ENCODE measurements at places on chromosomes 13 and 19. TPM values are rescaled to one million over a fixed set of nuclear protein-coding genes. Genes with fewer than 3 reads are reported as not detected.

Gene CYSLTR2
- total RNA-seq = not detected

Gene RDH8
- 0.27 TPM for total RNA-seq

Gene DMKN
- total RNA-seq = 40.9 TPM

Gene GRK1
- not detected for total RNA-seq

Gene ITM2B
- 157 TPM for total RNA-seq

Gene CYTH2
- 53.9 TPM for total RNA-seq

Gene CYP4F12
- 2.2 TPM for total RNA-seq

Gene LILRA1
- not detected for total RNA-seq

Gene MAMSTR
- 0.30 TPM for total RNA-seq

Gene FGF22
- total RNA-seq = 0.64 TPM

Gene KIR3DL1
- total RNA-seq = not detected

Gene COL5A3
- total RNA-seq = 3.2 TPM

Gene SOX21
- 0.82 TPM for total RNA-seq

Gene ZNF556
- 0.40 TPM for total RNA-seq

Gene PCDH20
- not detected for total RNA-seq

Gene CCL25
- total RNA-seq = not detected

Gene CYP2F1
- not detected for total RNA-seq

Gene TMEM255B
- total RNA-seq = 0.81 TPM

Gene ZNF837
- 1.5 TPM for total RNA-seq

Gene PRR36
- 0.36 TPM for total RNA-seq

Gene MAP1S
- total RNA-seq = 31.1 TPM

Gene ATXN8OS
- not detected for total RNA-seq

Gene NDFIP2
- total RNA-seq = 22.8 TPM

Gene LILRB3
- 0.43 TPM for total RNA-seq

Gene KLK7
- not detected for total RNA-seq

Gene GNA15
- not detected for total RNA-seq

Gene TUBA3C
- not detected for total RNA-seq

Gene KCNN1
- total RNA-seq = 0.92 TPM

Gene LRP3
- total RNA-seq = 57.4 TPM

Gene SIGLEC14
- total RNA-seq = not detected

Gene CBLC
- not detected for total RNA-seq

Gene FUT1
- 0.03 TPM for total RNA-seq

Gene ZNF492
- total RNA-seq = not detected

Gene PGLYRP2
- total RNA-seq = not detected

Gene STOML3
- total RNA-seq = not detected

Gene C19orf33
- total RNA-seq = 715 TPM

Gene CERS4
- 2.1 TPM for total RNA-seq

Gene NCAN
- total RNA-seq = 0.03 TPM

Gene ZNF681
- not detected for total RNA-seq

Gene CILP2
- 0.18 TPM for total RNA-seq

Gene PSG1
- total RNA-seq = 0.30 TPM

Gene ZNF471
- 0.03 TPM for total RNA-seq

Gene C13orf46
- total RNA-seq = 0.07 TPM

Gene TUBB4A
- total RNA-seq = 7.2 TPM

Gene CLEC17A
- total RNA-seq = not detected

Gene ANKRD24
- total RNA-seq = 0.29 TPM

Gene PSG7
- 0.07 TPM for total RNA-seq

Gene SEMA6B
- 6.2 TPM for total RNA-seq

Gene IL12RB1
- total RNA-seq = not detected

Gene MYO1F
- 0.31 TPM for total RNA-seq

Gene TMPRSS9
- total RNA-seq = 0.03 TPM

Gene SHANK1
- total RNA-seq = 0.32 TPM

Gene HIPK4
- total RNA-seq = 0.18 TPM

Gene S1PR4
- not detected for total RNA-seq

Gene CBY2
- not detected for total RNA-seq

Gene TBXA2R
- 1.2 TPM for total RNA-seq

Gene OR10H1
- total RNA-seq = not detected
